ENCODE measurements at places on chromosomes 7 and 10. TPM values are rescaled to one million over a fixed set of nuclear protein-coding genes. Genes with fewer than 3 reads are reported as not detected.

ATOH7 gene
- 0.28 TPM for total RNA-seq

RADIL gene
- 0.38 TPM for total RNA-seq

C10orf95 gene
- not detected for total RNA-seq

EN2 gene
- not detected for total RNA-seq

ORAI2 gene
- 74.2 TPM for total RNA-seq

RBP3 gene
- total RNA-seq: not detected

PTF1A gene
- not detected for total RNA-seq

AFAP1L2 gene
- total RNA-seq: 1.4 TPM

CLRN3 gene
- total RNA-seq: not detected

SAP25 gene
- total RNA-seq: not detected

PON1 gene
- total RNA-seq: not detected

GPC2 gene
- 2.1 TPM for total RNA-seq

PLCE1 gene
- total RNA-seq: 1.2 TPM
